ENCODE measurements at places on chromosomes 5 and 9.

- no peak for DNase-seq
These were observed 13.3 kb downstream of the SURF6 start for GRCh38 chr9:133322701-133323100.

GRCh38 chr9:97313746-97314145 lies 6.3 kb downstream of the CCDC180 start:
- DNase-seq = no peak

DNA sequence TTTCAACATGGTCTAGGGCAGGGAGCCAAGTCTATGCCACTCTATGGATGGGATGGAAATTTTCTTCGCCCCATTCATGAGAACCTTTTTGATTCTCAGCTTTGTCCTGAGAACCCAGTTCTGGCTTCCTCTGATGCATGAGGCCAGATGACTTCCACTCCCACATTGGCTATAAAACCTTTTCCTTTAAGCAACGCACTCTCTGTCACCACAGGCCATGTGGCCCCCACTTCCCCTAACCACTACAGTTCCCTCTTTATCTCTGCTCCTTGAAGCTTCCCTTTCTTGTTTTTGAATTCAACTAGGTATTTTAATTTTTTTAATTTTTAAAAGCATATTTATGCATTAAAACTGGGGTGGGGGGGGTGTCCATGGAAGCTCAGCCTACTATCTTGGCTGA lies 401.3 kb downstream of the ENC1 start:
- no peak for DNase-seq

GRCh38 chr5:76716456-76717157 lies 681 bp downstream of the F2R start:
- peak; percentile 32 for DNase-seq

- DNase-seq = no peak
These were observed 4.1 kb downstream of the GLRX start for GRCh38 chr5:95818181-95819147.

Measured in left cardiac atrium (tissue), 4 donors.